Right kidney (tissue), 9 donors: ENCODE measurements at places on chromosomes 2 and 18.

DNA sequence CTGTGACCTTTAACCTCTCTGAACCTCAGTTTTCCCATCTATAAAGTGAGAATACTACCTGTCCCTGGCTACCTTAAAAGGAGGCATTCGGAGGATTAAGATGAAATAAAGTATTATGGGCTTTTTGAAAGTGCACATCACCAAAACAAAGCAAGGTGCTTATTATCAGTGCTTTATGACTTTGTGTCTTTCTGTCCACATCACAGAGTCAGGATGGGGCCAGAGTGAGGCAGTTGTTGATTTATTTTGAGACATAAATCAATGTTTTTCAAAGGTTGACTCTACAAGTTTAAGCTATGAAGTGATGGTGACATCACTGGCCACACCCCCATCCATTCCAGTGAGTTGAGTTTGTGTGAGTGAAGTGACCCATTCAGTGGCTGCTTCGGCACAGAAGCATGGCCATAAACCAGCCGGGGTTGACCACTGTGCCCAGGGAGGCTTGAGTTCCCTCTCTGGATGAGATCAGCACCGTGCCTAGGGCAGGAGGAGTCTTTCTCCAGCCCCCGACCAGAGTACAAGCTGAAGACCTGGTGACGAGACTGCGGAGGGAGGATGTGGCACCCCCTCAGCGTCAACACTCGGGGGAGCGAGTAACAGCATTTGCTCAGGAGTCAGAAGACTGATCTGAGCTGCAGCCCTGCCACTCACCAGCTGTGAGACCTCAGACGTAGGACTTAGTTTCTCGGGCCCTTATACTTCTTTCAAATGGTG, 89.0 kb upstream of the PPP1CB start:
- DNase-seq: peak; percentile 60

GRCh38 chr2:76958749-76959148, 563.4 kb downstream of the LRRTM4 start:
- no peak for DNase-seq

DNA sequence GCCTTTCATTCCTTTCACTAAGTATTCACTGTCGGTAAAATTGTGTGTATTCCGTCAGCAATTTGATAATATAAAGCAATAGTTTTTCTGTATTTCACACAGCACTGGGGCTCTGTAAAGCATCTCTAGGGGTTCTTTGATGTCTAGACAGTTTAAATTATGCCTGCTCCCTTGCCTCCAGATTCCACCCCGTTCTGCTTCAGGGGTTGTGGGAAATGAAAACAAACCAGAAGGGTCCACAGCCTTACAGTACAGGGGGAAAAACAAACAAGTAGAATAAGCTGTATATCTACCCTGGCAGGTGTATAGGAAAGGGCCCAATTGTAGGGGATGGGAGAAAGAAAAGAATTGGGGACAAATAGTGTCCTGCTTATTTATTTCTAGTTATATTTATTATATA, 63.1 kb downstream of the ASXL3 start:
- DNase-seq: no peak

DNA sequence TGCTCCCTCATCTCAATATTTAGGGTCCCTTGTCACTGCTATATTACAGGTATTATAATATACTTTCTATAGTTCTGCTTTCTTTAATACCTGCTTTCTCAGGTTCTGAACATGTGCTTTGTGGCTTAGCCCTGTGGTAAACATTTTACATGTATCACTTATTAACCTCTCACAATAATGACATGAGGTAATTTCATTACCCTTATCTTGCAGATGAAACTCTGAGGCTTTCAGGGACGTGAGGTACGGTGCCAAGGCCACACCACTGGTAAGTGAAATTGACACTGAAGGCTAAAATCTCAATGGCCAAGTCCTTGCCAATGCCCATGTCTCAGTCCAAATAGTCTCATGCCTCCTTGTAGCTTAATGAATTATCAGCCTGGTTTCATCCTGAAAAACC, 21.7 kb downstream of the LINC00305 start:
- DNase-seq: no peak

DNA sequence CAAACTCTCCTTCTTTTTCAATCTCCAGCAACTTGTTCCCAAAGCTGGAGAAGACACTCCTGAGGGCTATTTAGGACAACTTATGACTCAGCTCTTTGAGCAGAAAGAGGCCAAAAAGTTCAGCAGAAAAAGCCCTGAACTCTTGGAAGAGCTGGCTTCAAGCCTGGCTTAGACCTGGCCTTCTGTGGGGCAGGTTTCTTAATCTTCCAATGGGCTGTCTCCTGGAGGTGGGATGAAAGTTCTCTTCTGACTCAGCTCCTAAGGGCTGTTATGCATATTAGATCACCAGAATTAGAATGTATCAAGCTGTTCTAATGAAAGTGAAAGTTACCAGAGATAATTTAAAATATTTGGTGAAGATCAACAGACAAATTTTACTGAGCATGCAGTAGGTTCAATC, 129.4 kb downstream of the RAD51AP2 start:
- DNase-seq: no peak

GRCh38 chr18:77146249-77147080, 13.9 kb upstream of the MBP start:
- no peak for DNase-seq

GRCh38 chr2:29942711-29943110, 21.3 kb upstream of the ALK start:
- no peak for DNase-seq

DNA sequence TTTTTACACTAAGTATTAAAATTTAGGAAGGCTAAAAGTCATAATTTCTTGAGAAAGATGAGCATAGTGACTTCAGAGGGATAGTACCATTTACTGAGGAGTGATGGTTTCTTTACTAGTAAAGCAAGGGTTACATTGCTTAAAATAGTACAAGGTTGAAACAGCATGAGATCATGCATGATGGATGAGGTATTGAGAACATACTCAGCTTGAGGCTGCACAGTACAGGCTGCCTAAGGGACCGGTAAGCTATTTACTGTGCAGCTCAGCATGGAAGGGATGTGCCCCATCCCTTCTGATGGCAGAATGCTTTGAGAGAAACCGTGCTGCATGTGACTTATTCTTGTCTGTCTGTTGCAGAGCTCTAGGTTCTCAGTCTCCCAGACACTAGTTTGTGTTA, 122.1 kb downstream of the EML6 start:
- no peak for DNase-seq

DNA sequence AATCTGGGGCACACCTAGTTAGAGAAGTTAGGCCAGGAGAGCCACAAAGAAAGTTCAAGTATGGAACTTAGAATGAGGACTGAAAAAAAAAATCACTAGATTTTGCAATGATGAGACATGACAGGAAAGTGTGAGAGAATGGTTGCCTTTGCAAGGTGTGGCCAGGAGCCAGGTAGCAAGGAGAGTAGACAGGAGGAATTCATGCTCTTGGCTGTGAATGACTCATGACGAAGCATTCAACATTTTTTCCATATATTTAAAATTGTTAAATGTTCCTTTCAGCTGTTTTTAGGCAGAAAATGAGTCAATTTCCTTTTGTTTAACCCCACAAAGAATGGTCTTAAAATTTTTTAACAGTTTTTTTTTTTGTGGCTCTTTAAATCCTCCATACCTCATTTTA, 636.9 kb downstream of the PLCL1 start:
- DNase-seq: no peak

GRCh38 chr2:231057590-231057989, 923 bp downstream of the PSMD1 start:
- no peak for DNase-seq

DNA sequence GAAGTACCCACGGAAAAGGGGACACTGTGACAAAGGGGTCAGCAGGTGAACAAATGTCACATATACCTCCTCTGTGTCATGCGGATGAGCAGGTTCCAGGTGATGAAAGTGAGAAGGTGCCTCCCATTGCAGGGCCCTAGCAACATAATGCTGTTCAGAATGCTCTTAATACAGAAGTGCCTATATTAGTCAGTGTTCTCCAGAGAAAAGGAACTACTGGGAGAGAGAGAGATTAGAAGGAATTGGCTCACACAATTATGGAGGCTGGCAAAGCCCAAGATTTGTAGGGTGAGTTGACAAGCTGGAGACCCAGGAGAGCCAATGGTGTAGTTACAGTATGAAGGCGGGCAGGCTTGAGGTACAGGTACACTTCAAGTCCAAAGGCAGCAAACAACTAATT, 98.1 kb upstream of the CDC42EP3 start:
- DNase-seq: no peak

GRCh38 chr18:57666818-57667497, 45.3 kb upstream of the NARS1 start:
- no peak for DNase-seq
